Hindlimb muscle (tissue), 1 donor: ENCODE measurements at places on chromosomes 3 and 15. TPM values are rescaled to one million over a fixed set of nuclear protein-coding genes. Genes with fewer than 3 reads are reported as not detected.

- no peak for DNase-seq
Measured at GRCh38 chr3:128505771-128506170, 12.8 kb upstream of the GATA2 start.

GRCh38 chr3:186225603-186226002 lies 116.7 kb upstream of the ETV5 start:
- DNase-seq, result no peak

GRCh38 chr3:112074616-112075497 lies 11.3 kb upstream of the C3orf52 start:
- DNase-seq, result no peak

- no peak for DNase-seq
Measured at GRCh38 chr3:171358881-171359198, 101.4 kb downstream of the TNIK start.

DNA sequence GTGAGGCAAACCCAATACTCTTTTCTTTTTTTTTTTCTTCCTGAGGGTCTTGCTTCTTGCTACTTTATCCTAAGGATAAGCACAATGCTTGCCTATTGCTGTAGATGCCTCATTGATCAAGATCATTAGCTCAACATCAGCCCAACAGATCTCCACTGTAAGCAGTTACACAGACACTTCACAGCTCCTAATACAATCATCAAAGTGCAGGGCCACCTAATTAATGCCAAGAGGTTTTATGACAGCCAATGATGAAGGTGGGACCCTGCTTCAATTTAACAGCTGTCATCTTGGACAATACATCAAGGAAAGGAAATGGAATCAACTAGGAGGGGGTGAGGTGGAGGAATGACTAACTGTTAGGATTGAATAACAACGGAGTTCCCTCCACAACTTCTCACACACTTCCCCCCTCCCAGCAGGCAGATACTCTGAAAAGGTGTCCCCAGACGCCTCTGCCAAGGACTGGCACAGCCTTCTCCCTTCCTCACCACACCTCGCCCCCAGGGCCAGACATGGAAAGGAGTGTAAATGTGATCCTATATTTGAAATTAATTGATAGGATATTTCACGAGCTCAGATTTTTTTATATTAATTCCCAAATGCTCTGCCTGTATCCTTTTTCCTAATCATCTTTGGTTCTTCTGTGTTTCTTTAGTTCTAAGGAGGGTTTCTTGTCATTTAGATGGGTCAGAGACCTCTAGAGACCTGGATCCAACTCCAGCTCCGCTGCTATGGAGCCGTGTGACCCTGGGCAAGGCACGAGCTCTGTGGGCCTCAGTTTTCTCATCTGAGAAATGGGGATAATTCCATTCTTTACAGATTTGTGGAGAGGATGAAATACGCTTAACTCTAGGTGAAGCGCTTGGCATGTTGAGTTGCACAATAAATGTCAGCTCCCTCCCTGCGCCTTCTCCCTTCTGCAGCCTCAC lies 1.2 kb downstream of the DCLK3 start:
- DNase-seq, result no peak

GRCh38 chr3:14225421-14225820 lies 46.8 kb downstream of the LSM3 start:
- DNase-seq, result no peak

DNA sequence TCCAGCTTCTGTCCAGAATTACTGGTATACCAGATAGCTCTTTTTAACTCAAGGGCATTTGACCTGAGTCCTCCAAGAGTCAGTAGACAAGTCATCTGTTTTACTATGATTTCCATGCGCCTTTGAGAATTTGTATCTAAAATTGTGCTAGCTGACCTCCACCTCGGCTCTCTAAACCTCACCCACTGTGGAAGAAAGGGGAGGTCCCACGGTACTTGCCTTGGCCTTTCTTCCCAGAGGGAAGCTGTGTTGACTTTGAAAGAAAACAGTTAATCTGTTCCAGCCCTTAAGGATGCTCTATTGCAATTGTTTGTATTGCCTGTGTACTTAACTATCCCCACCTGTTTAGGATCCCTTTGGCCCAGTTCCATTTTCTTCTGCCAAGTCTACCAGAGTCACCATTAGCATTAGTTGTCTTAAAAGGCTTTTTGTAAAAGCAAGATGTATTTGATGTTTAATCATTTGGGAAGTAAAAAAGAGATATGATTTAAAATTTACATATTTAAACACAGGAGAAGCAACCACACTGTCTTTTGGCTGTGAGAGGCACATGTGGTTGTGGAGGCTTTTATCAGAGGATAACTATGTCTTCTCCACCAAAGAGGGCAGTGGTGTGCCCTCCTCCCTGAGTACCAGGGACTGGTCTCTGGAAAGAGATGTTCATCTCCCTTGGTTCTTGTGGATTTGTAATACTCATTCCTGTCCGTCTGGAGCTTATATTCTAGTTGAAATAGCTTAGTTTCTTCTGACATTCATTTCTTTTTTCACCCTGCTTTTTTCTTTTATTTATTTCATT lies 88.8 kb downstream of the CRTC3 start:
- DNase-seq, result no peak

GRCh38 chr3:155753038-155753639 lies 8.3 kb upstream of the PLCH1 start:
- no peak for DNase-seq

DNA sequence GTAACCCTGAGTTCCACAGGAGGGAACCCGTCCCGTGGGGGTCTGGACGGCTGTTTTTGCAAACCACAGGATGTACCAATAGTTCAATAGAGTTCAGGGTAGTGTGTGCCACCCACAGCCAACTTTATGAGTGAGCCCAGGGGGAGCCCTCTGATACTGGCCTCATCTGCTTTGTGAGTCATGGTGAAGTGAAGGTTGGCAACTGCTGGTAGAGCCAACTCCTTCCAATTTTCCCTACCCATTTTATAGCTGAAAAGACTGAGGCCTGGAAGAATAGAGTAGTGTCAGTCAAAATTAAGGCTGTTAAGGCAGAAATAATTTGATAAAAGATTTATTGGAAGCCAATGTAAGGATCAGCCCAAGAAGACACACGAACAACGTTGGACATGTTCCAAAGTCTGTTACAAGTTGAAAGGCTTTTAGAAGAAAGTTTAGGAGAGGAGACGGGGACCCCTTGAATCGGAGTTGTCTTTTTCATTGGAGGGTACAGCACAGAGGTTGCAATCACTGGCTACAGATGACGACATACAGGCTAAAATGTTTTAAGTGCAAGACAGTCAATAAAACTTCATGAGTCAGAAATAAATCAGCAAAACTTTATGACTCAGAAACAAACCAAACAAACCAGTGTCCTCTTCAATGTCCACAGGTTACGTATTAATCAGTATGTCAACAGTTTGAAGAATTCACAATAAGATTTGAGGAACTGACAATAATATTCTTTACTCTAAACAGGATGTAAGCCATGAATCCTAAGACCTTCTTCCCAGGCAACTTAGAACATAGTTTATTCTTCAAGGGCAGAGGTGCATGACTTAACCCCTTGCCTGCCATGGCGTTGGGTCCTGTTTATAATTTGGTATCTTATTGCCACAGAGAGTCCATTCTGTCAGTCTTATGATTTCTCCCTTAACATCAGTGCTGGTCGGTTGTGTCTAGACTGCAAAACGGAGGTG lies 62.9 kb upstream of the NR2E3 start:
- DNase-seq, result no peak

DNA sequence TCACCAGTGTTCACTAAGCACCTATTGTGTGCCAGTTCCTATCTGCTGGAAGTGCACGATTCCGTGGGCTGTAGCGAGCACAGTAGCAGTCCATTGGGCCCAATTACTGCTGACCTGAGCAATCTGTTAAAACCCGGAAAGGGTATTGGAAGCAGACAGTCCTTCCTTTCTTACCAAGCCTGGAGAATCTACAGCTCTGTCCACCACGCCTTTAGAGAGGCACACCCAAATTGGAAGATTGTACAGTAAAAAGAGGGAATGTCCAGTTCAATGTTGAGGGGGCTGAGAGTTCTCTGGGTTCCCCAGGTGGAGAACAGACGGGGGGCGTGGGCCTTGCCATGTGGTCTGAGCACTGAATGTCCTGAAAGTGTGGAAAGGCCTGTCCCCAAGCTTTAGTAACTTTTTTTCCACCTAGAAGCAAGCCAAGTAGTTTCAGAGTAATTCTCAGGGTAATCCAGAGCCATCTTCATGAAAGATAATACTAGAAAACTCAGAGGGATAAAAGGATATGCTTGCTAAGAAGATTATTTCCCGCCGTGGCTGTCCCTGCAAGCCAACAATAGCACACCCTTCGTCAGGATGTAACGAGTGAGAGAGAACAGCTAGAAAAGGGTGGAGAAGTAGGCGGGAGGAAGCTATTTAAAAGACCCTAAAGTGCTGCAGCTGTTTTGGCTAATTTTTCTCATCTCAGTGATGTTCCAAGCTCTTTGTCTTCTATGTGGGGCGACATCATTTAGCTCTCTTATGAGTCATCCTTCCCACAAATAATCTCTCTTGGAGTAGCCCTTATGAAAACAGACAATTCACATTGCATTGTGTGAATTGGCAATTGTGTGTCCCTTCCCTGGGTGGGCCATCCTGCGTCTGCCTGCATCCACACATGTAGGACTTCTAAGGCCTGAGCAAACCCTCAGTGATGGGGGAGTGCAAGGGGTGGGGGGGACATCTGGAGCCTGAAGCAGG lies 181.0 kb downstream of the ATG7 start:
- peak; percentile 77 for DNase-seq

DNA sequence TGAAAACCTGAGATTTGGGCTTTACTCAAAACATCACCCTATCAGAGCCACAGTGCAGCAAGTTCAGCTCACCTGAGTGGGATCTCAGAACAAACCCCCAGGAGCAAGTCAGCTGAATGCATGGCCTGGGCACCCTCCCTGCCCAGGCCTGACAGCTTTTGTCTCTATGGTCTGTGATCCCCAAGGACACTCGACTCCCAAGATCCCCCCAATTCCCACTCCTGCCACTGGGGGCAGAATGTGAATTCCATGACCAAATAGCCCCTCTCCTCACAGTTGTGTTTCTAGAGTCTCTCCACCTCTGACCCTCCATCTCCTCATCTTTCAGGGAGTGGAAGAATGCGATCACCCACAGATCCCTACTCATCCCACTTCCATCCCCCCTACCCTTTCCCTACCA lies 58.9 kb downstream of the ZNF445 start:
- no peak for DNase-seq

DNA sequence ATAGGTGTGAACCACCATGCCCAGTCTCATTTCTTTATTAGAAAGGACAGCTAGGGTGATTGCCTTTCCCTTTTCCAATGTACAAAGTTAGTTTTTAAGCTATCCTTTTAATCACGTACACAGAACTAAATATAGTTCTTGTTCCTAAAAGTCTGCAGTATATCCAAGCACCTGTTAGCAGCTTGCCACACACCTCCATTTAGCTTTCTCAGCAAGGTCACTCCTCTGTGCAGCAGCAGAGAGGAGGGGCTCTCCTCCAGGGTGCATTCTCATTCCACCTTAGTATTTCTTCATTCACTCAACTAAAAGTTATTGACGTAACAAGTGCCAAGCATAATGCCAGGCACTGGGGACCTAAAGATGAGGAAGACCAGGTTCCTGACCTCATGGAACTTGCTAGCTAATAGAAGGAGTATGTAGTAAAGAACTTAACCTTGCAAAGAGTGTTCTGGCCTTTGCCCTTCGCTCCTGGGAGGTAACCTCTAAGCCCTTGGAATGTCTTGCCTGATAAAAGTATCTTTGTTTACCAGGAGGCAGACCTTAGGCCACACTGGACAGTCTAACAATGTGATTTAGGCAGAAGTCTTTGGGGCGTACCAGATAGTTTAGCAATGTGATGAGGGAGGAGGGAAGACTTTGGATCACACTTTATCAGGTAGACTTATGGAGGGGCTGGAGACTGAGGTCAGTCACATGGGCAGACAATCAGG lies 12.7 kb upstream of the PTPN9 start:
- DNase-seq, result no peak

DNA sequence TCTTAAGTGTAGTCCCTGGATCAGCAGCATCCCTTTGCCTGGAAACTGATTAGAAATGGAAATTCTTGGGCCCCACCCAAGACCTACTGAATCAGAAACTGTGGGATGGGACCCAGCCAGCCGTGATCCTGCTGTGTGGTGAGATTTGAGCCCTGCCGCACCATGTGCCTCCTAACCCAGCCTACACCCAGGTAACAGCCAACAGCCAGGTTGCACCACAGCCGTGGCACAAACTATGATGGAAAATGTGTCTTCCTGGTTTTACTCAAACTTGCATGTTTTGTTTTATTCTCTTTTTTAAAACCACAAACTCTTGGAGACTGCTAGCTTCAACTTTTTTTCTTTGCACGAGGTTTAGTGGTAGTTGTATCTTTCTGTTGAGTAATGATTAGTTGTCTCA lies 2.6 kb downstream of the LIMD1 start:
- DNase-seq, result no peak

GRCh38 chr3:70861855-70862254 lies 549.4 kb upstream of the MDFIC2 start:
- DNase-seq, result no peak

DNA sequence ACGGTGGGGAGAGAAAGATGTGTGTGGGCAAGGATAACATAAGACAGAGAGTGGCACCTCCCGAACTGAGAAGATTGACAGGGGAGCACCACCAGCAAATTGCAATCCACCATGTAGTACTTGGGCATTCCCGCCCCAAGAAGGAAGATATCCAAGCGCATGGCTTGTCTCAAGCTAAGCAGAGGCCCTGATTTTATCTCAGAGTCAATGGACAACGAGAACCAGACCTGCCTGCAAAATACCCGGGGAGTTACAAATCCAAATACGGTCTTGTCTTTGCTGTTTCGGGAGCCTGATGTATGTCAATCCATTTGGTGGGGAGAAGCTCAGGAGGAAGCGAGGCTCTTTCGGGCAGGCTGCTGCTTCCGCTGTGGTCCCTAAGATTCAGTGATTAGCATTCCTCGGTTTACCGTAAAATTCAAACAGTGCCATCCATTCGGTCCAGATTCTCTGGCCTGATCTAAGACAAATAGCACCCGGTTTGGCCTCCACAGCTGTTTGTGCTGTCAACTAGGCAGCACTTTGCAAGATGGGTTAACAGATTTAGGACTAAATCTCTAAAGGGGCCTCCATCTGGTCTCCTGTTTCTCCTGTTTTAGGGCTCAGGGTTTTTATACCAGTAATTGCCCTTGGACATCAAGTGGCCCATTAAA lies 97.7 kb upstream of the WNT5A start:
- no peak for DNase-seq

- DNase-seq, result no peak
Measured at GRCh38 chr3:54580453-54580852, 347.4 kb downstream of the LRTM1 start.

Gene RASL12
- 14.1 TPM for polyA plus RNA-seq

Gene FOXB1
- not detected for polyA plus RNA-seq

Gene PCSK6
- 9.8 TPM for polyA plus RNA-seq

Gene SKOR1
- 0.67 TPM for polyA plus RNA-seq

Gene ZNF660
- polyA plus RNA-seq, result 5.7 TPM

Gene CEMIP
- polyA plus RNA-seq, result 2.1 TPM

Gene PLA2G4D
- 0.08 TPM for polyA plus RNA-seq
